Stomach (tissue), 19 donors: ENCODE measurements at places on chromosomes 16 and 17. TPM values are rescaled to one million over a fixed set of nuclear protein-coding genes. Genes with fewer than 3 reads are reported as not detected.
A peak's percentile ranks its signal among the peaks of the same experiment; 100 is the strongest.

The TTLL6 gene
- polyA plus RNA-seq: not detected

- DNase-seq: peak; percentile 92
These were observed 697 bp downstream of the CTF1 start for GRCh38 chr16:30896889-30897733.

- DNase-seq: peak; percentile 86
These were observed 47.2 kb downstream of the ANKRD11 start for GRCh38 chr16:89442990-89443726.

DNA sequence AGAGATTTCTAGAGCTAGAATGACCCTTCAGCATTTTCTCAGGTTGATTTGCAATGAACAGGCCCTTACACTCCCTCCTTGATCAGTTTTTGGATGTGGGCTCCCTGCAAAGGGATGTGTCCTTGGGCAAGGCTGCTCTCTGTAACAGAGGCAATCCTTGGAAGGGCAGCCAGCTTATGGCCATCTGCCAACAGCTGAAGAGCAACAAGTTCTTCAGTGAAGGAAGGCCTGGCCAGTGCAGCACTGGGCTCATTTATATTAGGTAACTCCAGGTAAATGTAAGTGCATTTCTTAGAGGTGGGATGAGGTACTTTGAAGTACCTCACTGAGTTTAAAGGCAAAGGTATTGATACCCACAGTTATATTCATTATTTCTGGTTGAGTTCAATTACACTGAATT, 114.3 kb upstream of the KCNJ16 start:
- peak; percentile 32 for DNase-seq

DNA sequence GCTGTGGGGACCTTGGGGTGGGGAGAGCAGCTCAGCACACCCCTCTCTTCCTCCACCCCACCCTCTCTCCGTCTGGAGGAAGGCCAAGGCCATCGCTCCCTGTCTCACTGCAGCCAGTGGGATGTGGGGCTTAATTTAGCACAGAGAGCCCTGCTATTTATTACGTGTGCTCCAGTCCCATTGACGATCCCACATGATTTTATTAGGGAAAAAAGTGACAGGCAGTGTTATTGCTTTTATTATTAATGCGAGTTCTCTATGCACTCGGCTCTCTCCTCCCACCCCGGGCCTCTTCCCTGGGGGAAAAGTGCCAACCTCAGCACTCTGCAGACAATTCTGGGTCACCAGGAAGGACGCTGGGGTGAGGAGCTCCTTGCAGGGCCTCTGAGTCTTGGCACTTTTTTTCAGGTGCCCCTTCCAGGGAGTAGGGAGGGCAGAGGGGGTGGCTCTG, 57.3 kb downstream of the MGAT5B start:
- peak; percentile 54 for DNase-seq
